ENCODE measurements at places on chromosomes 5 and 9.

DNA sequence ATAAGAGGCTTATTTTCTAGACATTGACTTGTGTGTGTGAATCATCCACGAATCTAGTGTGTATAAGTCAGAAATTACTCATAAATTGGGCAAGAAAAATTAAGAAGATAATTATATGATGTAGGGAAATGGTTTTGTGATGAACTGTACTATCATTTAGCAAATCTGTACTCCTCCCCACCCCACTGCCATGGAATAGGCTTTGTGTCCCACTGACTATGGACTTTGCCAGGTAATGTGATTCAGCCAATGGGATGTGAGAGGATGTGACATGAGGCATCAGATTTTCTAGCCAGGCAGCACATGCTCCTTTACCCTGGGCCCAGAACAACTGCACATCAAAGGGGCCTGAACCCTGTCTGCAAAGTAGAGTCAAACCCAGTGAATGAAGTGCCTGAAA, 406.6 kb downstream of the CTNND2 start:
- no peak for DNase-seq

DNA sequence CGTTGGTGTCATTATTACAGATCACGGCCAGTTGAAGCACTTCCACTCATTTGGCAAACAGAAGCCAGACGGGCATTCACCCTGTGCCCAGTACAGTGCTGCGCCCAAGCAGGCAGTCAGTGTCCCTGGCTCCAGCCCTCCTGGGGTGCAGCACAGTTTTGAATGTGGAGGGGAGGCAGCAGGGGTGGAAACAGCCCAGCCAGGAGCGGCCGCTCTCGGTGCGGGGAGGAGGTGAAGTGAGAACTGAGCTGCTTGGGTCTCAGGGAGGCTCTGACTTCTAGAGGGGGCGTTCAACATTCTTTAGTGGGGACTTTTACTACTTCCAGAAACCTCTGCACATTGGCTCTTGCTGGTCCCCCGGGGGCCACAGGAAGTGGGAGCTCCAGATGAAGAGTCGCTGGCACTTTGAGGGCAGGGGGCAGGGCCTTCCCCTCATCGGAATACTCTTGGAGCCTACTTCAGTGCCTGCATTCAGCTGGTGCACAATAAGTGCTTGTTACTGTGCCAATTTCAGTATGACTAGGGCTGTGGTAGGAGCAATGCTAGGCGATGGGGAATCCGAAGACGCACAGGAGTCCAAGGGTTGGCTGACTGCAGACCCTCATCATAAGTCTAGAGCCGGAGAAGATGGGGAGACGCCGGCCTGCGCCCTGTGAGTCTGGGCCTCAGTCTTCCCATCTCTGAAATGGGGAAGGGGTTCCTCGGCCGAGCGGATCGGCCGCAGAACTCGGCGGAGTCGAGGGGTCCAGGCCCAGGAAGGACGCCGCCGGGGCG, 492 bp upstream of the NEK6 start:
- no peak for DNase-seq

DNA sequence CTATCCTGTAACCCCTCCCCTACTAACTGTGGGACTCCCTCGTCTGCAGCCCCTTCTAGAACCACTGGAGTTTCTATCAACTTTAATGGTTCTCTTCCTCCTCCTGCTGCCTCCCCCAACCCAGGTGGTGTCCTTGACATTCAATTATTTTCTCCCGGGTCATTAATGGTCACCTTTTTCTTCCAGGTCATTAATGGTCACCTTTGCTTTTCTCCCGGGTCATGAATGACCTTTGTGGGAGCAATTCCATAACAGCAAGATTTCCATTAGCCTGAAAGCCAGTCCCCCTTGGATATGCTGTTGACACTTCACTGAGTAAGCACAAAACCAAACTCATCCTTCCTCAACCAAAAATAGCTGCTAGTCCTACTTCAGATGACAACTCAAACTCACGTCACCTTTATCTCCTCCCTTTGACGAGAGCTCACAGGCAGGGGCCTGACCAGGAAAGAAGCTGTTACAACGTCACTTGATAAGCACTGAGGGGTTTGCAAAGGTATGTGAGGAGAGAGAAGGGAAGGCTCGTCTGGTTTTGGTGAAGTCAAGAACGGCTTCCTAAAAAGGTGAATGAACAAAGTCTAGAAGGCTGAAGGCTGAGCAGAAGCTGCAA, 10.9 kb downstream of the CCDC127 start:
- no peak for DNase-seq

GRCh38 chr5:36152324-36153297, 700 bp downstream of the SKP2 start:
- DNase-seq, result no peak

GRCh38 chr5:12343558-12343957, 439.3 kb upstream of the CTNND2 start:
- no peak for DNase-seq

GRCh38 chr9:136964171-136964689, 12.2 kb downstream of the LCN12 start:
- DNase-seq, result no peak

DNA sequence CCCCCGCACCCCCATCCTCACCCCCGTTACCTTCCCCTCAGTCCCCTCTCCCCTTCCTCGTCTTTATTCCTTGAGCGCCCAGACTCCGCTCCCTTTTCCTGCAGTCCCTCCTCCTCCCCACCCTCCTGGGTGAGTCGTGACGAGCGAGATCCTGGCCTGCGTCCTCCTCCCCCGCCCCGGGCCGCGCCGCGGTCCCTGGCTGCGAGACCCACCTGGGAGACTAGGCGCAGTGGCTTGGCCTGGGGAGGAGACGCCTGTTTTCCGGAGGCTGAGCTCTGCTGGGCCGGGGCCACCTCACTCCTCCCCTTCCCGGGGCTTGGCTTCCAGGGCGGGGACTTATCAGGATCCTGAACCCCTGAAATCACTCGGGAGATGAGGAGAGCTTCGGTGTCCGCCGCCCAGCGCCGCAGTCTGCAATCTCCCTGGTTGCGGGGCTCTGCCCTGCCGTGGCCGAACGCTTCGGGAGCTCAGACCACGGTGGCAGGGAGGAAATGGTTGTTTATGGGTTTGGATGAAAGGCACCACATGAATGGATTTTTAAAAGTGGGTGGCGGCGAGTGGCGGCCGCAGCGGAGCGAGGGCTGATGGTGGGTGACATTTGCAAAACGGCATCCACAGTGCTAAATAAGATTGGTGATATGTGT, 984 bp downstream of the STXBP1 start:
- peak; percentile 60 for DNase-seq

- DNase-seq, result no peak
Measured at GRCh38 chr5:73218552-73219171, 45.7 kb downstream of the TMEM174 start.

DNA sequence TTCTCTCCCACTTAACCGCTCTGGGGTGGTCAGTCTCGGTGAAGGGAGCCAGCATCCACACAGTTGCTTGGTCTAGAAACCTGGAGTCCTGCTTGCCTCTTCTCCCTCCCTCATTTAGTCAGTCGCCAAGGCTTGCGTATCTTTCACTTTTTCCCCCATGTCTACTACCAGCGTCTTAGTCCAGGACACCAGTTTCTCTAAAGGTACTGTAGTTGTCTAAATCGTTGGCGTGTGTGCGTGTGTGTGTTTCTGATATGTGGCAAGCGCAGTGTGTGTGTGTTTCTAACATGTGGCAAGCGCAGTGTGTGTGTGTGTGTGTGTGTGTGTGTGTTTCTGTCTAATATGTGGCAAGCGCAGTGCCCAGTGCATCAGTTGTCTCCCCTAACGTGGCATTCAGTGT, 641 bp downstream of the ATP6V1G1 start:
- no peak for DNase-seq

- no peak for DNase-seq
Measured at GRCh38 chr5:169412831-169413230, 111.9 kb upstream of the SLIT3 start.

GRCh38 chr9:93159601-93160471, 24.1 kb upstream of the WNK2 start:
- peak; percentile 75 for DNase-seq

DNA sequence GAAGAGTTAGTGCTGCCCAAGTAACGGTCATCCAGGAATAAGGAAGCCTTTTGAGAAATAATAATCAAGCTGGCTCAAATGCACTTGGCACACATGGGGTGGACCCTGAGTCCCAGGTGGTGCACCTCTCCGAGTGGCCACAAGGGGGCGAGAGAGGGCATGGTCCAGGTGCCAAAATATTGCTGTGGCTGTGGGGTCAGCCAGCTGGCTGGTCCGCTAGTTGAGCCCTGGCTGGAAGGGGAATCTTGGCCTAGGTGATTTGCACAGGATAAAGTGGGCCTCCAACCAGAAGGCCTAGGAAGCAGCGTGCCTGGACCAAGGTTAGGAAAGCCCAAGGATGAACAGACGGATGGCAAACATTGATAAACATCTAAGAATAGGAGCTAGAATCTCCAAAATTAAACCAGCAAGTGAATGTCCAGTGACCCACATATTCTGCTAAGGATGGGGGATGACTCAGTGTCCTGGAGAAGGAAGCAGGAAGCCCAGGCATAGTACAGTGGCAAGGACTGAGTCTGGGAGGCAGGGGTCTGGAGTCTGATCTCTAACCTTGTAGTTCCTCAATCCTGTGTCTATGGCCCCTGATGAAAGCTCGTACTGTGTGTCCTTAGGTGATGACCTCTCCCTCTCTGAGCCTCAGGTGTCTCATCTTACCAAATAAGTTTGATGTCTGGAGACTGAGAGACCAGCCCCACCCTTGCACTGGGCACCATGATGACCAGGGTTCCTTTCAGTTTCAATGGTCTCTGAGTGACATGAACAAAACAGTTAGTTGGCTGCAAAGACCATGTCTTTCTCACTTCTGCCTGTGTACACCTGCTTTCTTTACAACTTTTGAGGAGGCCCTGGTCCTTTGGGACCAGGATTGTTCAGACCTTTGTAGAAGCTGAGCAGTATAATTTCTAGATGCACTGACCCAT, 19.2 kb upstream of the SHB start:
- DNase-seq, result peak; percentile 65

DNA sequence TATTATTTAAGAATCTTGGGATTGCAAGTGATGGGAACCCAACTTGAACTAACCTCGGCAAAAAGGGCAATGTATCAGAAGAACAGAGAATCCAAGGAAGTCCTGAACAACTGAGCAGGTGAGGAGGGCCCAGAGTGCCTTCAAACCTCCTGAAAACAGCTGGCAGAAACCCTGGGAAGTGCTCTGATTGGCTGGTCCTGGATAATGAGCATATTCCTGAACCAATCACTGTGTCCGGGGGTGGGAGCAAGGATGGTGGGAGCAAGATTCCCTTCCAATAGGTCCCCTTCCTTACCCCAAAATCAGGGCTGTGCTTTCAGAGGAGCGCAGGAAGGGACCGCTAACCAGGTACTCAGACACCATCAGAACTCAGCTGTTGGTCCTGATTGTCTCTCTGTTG, 31.9 kb upstream of the TBC1D2 start:
- no peak for DNase-seq

- DNase-seq, result no peak
Measured at GRCh38 chr9:34337403-34337802, 8.0 kb downstream of the NUDT2 start.
